H9 (cell line): ENCODE measurements at places on chromosomes 4 and X.

- DNase-seq: no peak
Measured at GRCh38 chrX:2657532-2658113, 33.5 kb upstream of the CD99 start.

- no peak for DNase-seq
Measured at GRCh38 chr4:141759796-141760425, 123.5 kb downstream of the IL15 start.

- DNase-seq: no peak
Measured at GRCh38 chr4:18733961-18734360, 712.4 kb upstream of the LCORL start.

DNA sequence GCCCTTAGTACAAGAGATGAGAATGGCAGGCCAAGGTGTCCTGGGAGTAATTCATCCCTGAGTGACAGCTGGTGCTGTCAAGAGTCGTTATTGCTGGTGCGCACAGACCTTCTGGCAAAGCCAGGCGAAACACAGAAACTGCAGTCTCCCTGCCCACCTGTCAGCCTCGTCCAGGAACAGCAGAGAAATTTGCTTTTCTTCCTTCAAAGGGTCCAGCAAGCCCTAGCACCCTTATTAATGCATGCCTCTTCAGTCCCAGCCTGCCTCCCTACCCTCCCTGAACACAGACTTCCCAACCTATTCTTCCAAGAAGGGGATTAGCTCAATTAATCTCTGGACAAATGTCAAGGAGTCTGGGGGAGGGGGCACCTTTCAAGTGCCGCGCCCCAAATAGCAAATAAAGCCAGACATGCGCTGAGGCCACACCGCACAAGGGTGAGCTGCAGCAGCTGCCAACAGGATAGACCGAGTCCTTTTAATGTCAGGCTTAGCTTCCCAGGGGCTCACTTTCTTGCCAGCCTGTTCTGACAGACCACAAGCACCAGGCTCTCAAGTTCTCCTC, 250.7 kb upstream of the RASGEF1B start:
- DNase-seq: no peak

GRCh38 chr4:168666531-168666930, 169.7 kb downstream of the PALLD start:
- DNase-seq: no peak

- DNase-seq: no peak
Measured at GRCh38 chrX:28188526-28188925, 207.3 kb upstream of the DCAF8L1 start.

DNA sequence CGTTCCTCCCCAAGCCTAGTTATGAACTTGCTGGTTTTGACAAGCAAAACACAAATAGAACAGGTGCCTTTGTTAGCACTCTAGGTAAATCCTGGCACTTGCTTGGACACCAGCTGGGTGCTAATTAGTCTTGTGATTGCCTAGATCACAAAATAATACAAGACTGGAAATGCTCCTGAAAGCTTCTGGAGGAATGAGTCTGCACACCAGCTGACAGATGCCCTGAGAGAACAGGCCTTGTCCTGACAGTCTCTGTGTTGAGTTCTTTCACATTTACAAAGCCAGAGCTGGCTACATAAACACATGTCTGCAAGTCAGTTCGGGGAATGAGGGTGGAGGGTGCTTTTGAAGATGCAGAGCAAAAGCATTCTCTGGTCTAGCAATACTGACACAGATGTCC, 93.8 kb downstream of the ELOVL6 start:
- DNase-seq: no peak

DNA sequence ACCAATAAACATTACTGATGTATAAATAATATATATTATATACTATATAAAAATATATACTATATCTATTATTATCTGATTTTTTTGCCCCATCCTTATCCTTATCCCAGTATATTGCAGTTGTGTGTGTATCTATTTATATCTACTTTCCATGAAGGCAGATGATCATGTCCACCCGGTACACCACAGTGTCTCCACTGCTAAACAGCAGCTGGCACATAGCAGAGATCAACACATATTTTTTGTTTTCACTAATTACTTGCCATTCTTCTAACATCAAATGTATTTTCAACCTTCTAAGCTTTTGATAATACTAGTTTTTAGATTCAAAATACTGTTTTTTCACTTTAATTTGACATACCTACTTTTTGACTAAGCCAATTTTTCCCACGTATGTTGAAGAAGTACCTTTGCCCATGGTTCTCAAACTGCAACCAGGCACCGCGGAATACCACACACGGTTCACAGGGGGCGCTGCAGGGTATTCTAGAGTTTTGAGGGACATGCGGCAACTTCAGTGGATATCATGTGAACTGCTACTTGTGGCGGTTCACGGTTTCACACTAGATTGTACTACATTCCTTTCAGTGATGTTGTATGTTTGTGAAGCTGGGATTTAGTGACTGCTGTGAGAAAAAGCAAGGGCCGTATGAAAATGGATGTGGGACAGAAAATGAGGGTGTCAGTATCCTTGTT, 182.5 kb upstream of the NPY2R start:
- DNase-seq: peak; percentile 79

- DNase-seq: no peak
Measured at GRCh38 chr4:71616168-71616811, 167.6 kb downstream of the GC start.

DNA sequence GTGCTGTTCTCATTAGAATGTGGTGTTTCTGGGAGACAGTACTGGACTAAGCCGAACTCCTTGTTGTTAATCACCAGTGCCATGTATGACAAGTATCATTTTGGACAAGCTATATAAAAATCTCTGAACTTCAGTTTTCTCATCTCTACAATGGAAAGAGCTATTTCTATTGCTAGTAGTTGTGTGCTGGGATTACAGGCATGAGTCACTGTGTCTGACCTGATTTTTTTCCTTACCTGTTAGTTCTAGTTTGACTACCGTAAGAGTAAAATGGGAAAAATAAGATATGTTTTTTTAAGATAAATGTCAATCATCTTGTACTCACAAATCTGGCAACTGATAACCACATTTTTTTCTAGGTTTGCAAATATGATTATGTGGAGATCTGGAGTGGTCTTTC, 192.3 kb downstream of the TLL1 start:
- no peak for DNase-seq

GRCh38 chrX:10482261-10482660, 138.1 kb downstream of the MID1 start:
- DNase-seq: no peak

DNA sequence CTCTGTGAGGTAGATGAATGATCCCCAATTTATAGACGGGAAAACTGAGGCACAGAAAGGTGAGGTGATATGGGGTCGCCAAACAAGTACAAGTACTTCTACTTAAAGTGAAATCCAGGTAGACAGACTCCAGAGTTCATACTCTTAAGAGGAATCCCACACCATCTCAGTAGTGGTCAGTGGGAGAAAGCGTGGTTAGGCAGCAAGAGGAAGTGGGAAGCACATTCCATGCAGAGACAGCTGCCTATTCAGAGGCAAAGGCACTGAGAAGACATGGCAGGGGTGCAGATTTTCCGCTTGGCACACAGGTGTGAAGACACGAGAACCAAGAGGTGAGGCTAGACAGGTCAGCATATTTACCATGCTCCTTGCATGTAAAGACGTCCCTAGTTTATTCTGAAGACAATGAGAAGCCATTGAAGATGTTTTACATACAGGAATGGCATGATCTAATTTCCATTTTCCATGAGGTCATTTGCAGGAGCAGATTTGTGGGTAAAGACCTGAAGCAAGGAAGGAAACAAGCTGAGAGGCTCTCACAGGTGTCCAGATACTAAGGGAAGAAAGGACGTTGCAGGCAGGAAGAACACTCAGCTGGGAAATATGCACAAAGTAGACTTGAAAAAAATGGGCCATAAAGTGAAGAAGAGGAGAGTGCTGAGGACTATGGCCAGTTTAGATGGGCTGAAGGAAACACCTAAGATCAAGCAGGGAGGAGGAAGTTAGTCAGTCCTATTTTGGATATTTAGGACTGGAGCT, 17.3 kb upstream of the CLNK start:
- no peak for DNase-seq

GRCh38 chrX:77298790-77299189, 148.4 kb upstream of the FGF16 start:
- DNase-seq: no peak

DNA sequence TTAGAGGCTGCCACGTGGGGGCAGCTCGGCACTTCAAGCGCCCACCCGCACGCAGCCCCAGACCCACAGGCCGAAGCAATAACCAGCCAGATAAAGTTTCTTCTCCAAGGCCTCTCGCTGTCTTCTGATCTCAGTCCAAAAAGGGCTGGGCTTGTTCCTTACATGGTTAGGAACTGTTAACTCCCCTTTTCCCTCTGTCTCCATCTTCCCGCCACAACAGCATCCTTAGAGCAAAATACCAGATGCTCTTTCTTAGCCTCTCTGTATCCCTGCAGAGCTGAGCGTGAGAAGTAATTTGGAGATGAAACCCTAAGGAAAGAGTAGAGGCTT, 23.4 kb upstream of the KIAA1210 start:
- DNase-seq: no peak

- peak; percentile 49 for DNase-seq
Measured at GRCh38 chr4:25075129-25075528, 44.4 kb upstream of the LGI2 start.

DNA sequence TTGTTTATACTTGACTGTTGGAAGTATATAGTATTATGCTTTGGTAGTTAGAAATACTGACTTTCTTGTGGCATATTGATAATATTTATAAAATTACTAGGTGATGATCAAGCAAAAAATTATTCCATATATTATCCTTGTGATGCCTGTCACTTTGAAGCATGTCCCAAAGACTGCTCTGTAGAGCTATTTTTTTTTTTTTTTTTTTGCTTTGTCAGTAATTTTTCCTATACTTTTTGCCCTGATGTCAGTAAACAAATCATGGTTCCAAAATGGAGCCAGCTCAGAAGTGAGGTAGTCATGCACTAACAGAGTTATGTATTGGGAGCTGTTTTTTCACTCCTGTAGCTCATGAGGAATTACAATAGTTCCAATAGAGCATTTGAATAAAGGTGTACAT, 11.2 kb downstream of the WWC2 start:
- no peak for DNase-seq

DNA sequence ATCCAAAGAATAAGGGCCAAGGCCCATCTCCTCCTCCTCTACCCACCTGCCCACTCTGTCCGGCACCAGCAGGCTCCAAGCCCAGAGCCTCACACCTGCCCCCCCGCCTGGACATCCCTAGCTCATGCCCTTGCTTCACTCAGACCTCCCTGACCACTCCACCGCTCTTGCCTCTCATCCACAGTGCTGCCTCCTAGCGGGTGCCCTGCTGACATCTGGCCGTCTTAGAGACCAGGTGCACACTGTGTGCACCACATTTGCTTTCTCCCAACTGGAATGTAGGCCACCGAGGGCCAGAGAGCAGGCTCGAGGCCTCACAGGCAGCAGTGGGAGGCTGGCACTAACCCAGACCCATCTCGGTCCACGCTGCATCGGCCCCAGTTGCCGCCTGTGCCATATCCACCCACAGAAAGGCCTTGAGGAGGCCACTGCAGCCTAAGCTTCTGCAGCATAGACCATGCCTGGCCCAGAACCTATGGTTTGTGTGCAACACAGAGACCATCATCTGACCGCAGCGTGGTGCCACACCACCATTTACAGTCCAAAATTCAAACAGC, 13.5 kb downstream of the LETM1 start:
- peak; percentile 51 for DNase-seq

- DNase-seq: no peak
Measured at GRCh38 chr4:148015058-148015457, 283.2 kb downstream of the ARHGAP10 start.

- no peak for DNase-seq
Measured at GRCh38 chrX:9326369-9326768, 138.5 kb upstream of the TBL1X start.

DNA sequence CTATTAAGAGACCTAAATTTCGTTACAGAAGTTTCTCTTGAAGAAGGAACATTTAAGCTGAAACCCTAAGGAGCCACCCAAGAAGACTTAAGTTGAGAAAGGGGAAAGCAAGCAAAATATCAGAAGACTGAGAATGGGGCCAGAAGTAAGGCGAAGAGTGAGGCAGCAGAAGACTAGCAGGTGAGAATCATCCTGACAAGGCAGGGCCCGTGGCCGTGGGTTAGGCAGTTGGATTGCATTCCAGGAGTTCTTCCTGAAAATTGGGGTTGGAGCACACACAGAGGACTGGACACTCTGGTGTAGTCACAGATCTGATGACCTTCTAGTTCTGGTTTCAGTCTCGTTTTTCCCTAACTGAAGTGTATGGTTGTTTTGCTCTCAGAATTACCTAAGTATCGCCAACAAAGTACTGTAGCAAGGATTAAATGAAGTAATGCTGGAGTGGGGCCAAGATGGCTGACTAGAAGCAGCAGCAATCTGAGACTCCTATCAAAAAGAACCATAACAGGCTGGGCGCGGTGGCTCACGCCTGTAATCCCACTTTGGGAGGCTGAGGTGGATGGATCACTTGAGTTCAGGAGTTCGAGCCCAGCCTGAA, 94.4 kb upstream of the GUCY1A1 start:
- no peak for DNase-seq

- DNase-seq: no peak
Measured at GRCh38 chr4:5371415-5372190, 320.3 kb downstream of the STK32B start.

GRCh38 chrX:151596282-151596681, 32.8 kb downstream of the PASD1 start:
- DNase-seq: no peak

- DNase-seq: no peak
Measured at GRCh38 chr4:152385551-152385950, 150.3 kb downstream of the FBXW7 start.

DNA sequence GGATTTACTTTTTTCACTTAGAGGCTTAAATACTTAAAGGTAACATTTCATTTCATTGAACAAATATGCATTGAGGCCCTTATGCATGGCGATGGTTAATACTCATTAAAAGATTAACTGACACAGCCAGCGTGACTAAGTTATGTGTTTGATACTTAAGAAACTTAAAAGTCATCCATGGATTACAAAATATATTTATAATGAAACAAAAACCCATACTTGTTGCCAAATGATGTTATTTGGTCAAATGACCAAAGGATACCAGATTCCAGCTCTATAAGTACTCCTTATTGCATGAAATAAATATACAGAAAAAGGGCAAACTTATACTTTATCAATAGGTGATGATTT, 26.7 kb downstream of the ZNF330 start:
- DNase-seq: no peak

DNA sequence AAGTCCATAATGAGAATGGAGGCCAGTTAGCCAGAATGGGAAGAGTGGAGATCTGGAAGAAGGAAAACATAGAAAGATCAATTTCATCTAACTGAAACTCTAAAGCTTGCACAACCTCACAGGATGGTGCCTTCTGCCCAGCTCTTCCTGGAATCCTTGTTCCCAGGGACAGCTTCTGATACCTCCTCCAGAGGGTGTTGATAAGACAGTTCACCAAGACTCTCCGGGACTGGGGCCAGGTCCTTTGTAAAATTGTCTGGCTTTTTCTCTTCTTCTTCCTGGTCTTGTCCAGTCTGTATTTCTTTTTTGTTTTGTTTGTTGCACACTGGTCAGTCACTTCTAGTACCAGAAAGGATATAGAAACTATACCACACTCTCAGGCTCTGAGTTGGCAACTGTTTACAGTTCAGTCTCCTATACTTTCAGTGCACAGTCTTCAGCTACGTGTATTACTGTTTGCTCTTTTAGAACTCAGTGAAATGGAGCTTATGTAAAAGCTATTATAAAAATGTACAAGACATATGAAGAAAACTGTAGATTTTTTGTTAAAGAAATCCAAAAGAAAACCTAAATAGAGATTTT, 142.8 kb upstream of the RPL34 start:
- DNase-seq: no peak

- no peak for DNase-seq
Measured at GRCh38 chr4:154158361-154159155, 333.0 kb downstream of the DCHS2 start.

GRCh38 chr4:184895012-184895695, 69.4 kb upstream of the ACSL1 start:
- DNase-seq: no peak
